ENCODE measurements at places on chromosomes 16 and 17.
A peak's percentile ranks its signal among the peaks of the same experiment; 100 is the strongest.

GRCh38 chr16:11198828-11199227 is 57.2 kb downstream of the SOCS1 start:
- H3K27ac ChIP-seq = no peak overlapping the region
- no peak for DNase-seq
- no peaks in the 10 kb centered on the region for H3K27me3 ChIP-seq
- no peak overlapping the region for H3K4me3 ChIP-seq
- H3K36me3 ChIP-seq = no peaks in the 10 kb centered on the region

DNA sequence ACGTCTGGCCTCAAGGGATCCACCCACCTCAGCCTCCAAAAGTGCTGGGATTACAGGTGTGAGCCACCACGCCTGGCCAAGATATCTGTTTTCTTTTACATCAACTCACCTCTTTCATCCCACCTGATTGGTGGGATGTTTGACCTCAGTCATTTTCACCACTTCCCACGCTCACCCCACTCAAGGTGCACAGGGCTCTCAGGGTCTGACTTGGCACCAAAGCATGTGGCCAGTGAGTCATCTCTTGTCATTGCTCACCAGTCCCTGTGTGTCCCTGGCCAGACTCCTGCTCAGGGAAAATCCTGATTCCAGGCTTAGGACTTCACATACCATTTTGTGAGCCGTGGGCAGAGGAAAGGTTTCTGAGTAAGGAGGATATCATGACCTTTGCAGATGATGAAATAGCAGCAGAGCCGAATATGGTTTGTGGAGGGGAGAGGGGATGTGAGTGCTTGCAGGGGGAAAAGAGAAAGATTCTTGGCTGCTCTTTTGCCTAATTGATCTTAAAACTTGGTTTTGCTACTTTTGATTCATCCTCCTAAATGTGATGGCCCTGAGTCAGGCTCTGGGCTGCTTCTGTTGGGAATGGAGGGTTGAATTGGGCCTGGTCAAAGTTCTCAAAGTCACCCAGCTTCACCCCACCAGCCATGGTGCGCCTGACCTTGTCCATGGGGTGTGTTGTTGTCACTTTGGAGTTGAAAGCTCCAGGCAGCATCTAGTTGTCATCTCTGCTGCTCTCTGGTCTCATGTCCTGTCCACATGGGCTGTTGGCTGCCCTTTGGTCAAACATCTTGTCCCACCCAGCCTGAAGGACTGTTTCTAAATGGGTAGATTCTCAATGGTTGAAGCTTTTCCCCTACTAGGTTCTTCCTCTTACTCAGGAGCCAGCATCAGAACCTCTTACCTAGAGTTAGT is 6.0 kb upstream of the KCNH6 start:
- H3K36me3 ChIP-seq = no peaks in the 10 kb centered on the region
- H3K4me1 ChIP-seq = no peaks in the 10 kb centered on the region
- H3K4me3 ChIP-seq = no peak overlapping the region
- DNase-seq = no peak

DNA sequence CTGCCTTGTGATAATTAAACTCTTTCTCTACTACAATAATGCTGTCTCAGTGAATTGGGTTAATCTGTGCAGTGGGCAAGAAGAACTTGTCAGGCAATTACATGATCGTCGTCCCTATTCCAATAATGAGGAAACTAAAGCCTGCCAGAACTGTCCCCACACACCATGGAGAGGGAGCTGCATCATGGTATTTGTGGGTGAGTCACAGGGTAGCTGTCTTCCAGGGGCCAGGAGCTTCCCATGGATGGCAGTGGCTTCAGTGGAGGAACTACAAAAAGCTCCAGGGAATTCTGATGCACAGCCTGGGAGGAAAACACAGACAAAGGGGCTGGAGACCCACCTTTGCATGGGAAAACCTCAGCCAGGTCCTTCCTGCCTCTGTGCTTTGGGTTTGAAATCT is 83.3 kb upstream of the C16orf82 start:
- H3K4me3 ChIP-seq = no peak overlapping the region
- H3K27me3 ChIP-seq = no peaks in the 10 kb centered on the region
- DNase-seq = no peak
- no peaks in the 10 kb centered on the region for H3K4me1 ChIP-seq
- H3K27ac ChIP-seq = no peak overlapping the region
- no peaks in the 10 kb centered on the region for H3K36me3 ChIP-seq

- H3K4me3 ChIP-seq = no peak overlapping the region
- peaks cover under 1% of the 10 kb centered on the region for H3K27me3 ChIP-seq
- no peak for DNase-seq
- no peaks in the 10 kb centered on the region for H3K36me3 ChIP-seq
- peaks cover 10% of the 10 kb centered on the region for H3K4me1 ChIP-seq
- peak overlapping the region; percentile 3 for H3K27ac ChIP-seq
Observed at GRCh38 chr17:55278173-55278961, 13.6 kb downstream of the HLF start.

DNA sequence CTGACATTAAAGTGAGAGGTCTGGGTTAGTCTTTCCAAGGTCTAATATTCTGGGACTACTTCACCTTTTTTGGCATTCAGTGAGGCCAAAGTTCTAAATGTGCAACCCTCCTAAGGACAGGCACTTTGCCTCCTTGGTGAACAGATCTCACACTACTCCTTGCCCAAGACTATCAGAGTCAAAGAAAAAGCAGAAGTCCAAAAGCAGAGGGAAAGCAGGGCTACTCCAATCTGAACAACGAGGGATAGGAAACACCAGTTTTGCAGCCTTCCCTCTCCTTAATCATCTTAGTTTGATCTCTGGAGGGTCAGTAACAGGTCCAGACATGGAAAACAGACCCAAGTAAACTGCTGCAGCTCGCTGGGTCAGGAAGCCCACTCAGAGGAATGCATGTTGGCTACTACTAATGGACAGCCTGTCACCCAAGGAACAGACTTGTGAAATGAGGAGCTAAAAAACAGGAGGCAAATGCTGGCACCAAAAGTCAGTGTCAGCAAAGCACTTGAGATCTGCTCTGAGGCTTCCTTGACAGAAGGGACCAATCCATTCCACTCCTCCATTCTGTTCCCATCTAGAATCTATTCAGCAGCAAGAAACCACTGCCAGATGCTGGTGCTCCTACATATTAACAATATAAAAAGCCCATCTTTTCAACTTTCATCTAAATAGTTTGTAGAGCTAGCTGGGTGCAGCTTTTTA is 29.9 kb downstream of the DCUN1D3 start:
- H3K27ac ChIP-seq = peak overlapping the region; percentile 42
- H3K4me1 ChIP-seq = peaks cover 59% of the 10 kb centered on the region
- H3K27me3 ChIP-seq = no peaks in the 10 kb centered on the region

DNA sequence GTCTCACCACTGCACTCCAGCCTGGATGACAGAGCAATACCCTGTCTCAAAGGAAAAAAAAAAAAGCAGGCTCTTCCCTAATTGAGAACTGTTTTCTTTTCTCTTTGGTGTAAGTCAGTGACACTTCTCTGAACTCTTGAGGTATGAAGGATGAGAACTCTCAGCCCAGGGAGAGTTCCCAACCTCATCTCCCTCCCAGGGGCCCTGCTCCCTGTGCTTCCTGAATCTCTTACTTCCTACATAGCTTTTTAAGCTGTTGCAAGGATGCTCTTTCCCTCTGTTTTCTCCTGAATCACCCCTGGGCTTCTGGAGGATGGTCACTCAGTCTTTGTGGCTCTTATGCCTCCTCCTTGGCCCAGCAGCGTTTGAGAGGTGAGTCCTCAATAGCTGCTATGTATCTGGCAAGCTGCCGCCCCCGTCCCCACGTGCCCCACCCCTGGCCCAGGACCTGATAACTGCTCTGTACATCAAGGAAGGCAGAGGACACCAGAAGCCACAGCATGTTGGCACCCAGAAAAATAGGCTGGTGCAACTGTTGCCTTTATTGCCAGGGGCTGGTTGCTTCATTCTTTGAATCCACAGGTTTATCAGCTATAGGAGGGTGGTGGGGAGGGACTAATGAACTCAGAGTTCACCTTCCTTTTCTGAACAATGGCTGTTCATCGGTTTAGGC is 24.0 kb downstream of the IGF2BP1 start:
- peaks cover 34% of the 10 kb centered on the region for H3K27me3 ChIP-seq
- H3K4me1 ChIP-seq = no peaks in the 10 kb centered on the region
- DNase-seq = no peak
- no peaks in the 10 kb centered on the region for H3K36me3 ChIP-seq
- H3K4me3 ChIP-seq = no peak overlapping the region
- H3K27ac ChIP-seq = no peak overlapping the region

- DNase-seq = no peak
- no peak overlapping the region for H3K27ac ChIP-seq
- peaks cover 34% of the 10 kb centered on the region for H3K27me3 ChIP-seq
- no peak overlapping the region for H3K4me3 ChIP-seq
- no peaks in the 10 kb centered on the region for H3K36me3 ChIP-seq
Observed at GRCh38 chr17:77946900-77947645, 11.4 kb upstream of the TNRC6C start.

DNA sequence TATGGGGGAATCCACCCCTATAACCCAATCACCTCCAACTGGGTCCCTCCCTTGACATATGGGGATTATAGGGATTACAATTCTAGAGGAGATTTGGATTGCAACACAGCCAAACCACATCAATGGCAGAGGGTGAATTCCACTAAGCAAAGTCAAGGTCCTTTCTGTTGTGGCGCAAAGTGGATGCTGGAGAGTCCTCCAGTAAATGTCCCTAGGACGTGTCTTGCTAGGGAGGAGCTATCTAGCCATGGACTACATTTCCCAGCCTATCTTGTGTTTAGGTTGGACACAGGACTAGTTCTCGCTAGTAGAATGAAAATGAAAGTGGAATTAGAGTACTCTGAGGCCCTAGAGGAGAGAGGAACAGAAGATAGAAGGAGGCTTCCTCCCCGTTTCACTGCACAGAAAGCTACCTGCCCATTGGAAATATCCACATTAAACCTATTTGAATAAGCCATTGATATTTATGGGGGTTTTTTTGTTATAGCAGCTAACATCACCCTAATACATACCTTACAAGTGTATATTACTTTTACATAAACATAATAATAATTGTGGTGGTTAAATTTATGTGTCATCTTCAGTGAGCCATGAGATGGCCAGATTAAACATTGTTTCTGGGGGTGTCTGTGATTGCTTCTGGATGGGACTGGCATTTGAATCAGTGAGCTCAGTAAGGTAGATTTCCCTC is 56.7 kb upstream of the ERCC4 start:
- no peak overlapping the region for H3K27ac ChIP-seq
- H3K4me3 ChIP-seq = no peak overlapping the region
- DNase-seq = no peak
- peaks cover 5% of the 10 kb centered on the region for H3K27me3 ChIP-seq
- H3K4me1 ChIP-seq = no peaks in the 10 kb centered on the region

DNA sequence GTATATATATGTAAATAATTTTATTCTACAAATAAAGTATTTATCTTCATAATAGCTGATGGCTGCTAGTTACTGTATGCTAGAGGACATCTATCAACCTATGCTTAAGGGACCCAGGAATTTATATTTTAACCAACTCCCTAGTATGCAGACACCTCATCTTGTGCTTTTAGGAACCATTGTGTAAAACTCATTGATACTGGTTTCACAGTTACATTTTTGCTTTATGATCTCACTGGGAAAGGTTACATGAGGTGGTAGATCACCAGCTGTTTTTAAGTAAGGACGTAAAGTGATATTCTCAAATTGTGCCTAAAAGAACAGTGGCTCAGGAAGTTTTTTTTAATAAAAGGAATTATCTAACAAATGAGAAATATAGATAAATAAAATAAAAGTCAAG is 56.4 kb downstream of the VMP1 start:
- no peaks in the 10 kb centered on the region for H3K36me3 ChIP-seq
- no peaks in the 10 kb centered on the region for H3K27me3 ChIP-seq
- no peak for DNase-seq
- H3K4me3 ChIP-seq = no peak overlapping the region

DNA sequence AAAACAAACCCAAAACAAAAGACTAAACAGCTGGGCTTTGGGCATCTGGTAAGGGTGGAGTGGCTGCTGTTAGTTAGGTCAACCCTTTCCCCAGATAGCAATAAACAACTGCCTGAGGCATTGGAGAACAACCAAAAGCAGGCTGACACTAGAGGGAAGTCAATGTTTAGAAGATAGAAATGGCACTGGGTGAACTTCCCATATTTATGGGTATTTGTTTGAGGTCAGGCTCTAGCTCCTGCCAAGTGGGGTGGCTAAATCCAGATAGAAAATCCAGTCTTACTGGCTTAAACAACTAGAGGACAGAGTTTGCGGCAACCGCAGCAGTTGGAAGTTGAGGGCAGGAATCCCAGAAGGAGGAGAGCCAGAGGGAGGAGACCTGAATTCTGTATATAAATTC is 79.4 kb downstream of the SDK2 start:
- H3K4me3 ChIP-seq = no peak overlapping the region
- H3K27ac ChIP-seq = no peak overlapping the region
- no peaks in the 10 kb centered on the region for H3K4me1 ChIP-seq
- DNase-seq = peak; percentile 30
- H3K36me3 ChIP-seq = no peaks in the 10 kb centered on the region

DNA sequence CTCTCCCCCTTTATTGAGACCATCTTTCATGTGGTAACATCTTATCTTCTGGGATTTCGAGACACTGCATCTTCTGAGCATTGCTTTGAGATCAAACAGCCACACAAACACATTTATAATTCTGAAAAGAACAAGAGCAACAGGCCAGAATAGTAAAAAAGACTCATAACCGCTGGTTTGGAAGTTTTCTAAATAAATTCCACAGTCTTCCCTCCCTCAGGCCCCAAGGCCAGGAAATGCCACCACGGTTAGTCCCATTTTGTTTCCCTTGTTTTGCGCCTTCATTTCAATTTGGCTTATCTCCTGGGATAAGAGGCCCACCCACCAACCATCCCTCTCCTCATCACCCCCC is 25.3 kb downstream of the LITAF start:
- no peaks in the 10 kb centered on the region for H3K27me3 ChIP-seq
- H3K4me1 ChIP-seq = no peaks in the 10 kb centered on the region
- H3K4me3 ChIP-seq = no peak overlapping the region
- peaks cover 58% of the 10 kb centered on the region for H3K36me3 ChIP-seq
- no peak for DNase-seq

GRCh38 chr17:20981046-20981920 is 61.5 kb downstream of the USP22 start:
- H3K27me3 ChIP-seq = no peaks in the 10 kb centered on the region
- DNase-seq = no peak
- no peaks in the 10 kb centered on the region for H3K36me3 ChIP-seq
- H3K4me1 ChIP-seq = no peaks in the 10 kb centered on the region
- no peak overlapping the region for H3K4me3 ChIP-seq

DNA sequence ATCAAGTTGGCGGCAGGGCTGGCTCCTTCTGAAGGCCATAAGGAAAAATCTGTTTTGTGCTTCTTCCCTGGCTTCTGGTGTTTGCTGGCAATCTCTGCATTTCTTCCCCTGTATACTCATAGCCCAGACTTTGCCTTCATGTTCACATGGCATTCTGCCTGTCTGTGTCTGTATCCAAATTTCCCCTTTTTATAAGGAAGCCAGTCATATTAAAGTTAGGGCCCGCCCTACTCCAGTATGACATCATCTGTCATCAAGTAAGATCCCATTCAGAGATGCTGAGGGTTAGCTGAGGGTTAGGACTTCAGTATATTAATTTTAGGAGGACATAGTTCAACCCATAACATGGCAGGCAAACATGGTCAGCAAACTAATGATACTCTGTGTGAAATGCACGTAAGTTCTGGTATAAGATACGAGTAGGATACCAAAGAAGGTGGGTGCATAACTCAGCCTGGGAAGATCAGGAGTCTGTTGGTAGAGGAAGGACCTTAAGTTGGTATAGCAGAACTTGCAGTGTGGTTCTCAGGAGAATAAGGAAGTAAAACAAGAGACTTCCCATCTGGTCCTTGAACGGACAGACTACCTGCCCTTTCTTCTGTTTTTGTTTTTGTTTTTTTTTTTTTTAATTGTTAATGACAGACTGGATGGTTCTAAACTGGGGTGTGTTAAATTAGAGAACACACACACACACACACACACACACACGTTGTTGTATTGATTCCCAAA is 13.9 kb downstream of the MAP2K6 start:
- H3K4me3 ChIP-seq = no peak overlapping the region
- DNase-seq = no peak
- H3K27me3 ChIP-seq = no peaks in the 10 kb centered on the region
- no peak overlapping the region for H3K27ac ChIP-seq
